ENCODE measurements at places on chromosomes 12 and 14. TPM values are rescaled to one million over a fixed set of nuclear protein-coding genes. Genes with fewer than 3 reads are reported as not detected.

Gene ADCY4
- total RNA-seq, result 57.5 TPM

Gene C1S
- 402 TPM for total RNA-seq

DNA sequence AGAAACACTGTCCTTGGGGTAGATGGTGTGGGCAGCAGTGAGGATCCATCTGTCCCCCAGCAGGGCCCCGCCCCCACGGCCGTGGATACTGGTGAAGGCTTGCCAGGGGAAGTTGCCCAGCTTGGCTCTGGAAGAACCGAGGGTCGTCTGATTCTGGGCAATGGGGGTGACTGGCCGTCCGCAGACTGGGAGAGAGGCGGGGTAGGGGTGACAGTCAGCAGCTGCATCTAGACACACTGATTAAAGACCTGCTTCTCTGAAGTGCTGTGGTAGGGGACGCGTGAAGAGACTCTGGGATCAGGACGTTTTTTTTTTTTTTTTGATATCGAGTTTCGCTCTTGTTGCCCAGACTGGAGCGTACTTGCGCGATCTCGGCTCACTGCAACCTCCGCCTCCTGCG is 4.7 kb upstream of the C1R start:
- no peak overlapping the region for H3K4me3 ChIP-seq
- H3K36me3 ChIP-seq, result no peaks in the 10 kb centered on the region
- peak; percentile 61 for DNase-seq

GRCh38 chr12:20489645-20490044 is 121.3 kb downstream of the PDE3A start:
- no peak overlapping the region for H3K4me3 ChIP-seq
- H3K4me1 ChIP-seq, result no peaks in the 10 kb centered on the region
- H3K27me3 ChIP-seq, result no peaks in the 10 kb centered on the region
- H3K27ac ChIP-seq, result no peak overlapping the region

GRCh38 chr12:29883525-29883924 is 99.8 kb upstream of the TMTC1 start:
- H3K4me1 ChIP-seq, result no peaks in the 10 kb centered on the region
- no peak overlapping the region for H3K27ac ChIP-seq
- H3K4me3 ChIP-seq, result no peak overlapping the region
- H3K27me3 ChIP-seq, result no peaks in the 10 kb centered on the region

- H3K27ac ChIP-seq, result no peak overlapping the region
- H3K4me3 ChIP-seq, result no peak overlapping the region
- H3K36me3 ChIP-seq, result no peaks in the 10 kb centered on the region
- no peak for DNase-seq
Measured at GRCh38 chr14:106347291-106347778, 821.0 kb downstream of the TMEM121 start.

DNA sequence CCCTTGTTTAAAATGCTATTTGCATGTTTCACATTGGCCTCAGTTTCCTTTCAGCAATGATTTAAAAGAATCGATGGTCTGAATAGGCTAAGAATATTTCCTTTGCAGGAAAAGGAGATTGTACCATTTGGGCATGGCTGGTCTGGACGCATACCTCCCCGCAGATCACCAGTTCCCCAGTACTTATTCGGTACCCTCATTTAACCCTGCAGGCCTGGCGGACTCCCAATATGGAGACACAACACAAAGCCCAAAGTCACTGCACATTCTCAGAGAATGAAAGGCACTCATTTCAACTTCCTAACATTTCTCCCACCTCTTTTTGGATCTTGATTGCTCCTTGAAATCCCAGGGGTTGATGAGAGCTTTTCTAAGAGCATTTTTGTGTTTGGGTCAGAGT is 152.9 kb downstream of the GCH1 start:
- H3K36me3 ChIP-seq, result no peaks in the 10 kb centered on the region
- no peaks in the 10 kb centered on the region for H3K4me1 ChIP-seq
- no peak overlapping the region for H3K27ac ChIP-seq
- DNase-seq, result no peak
- no peaks in the 10 kb centered on the region for H3K27me3 ChIP-seq

DNA sequence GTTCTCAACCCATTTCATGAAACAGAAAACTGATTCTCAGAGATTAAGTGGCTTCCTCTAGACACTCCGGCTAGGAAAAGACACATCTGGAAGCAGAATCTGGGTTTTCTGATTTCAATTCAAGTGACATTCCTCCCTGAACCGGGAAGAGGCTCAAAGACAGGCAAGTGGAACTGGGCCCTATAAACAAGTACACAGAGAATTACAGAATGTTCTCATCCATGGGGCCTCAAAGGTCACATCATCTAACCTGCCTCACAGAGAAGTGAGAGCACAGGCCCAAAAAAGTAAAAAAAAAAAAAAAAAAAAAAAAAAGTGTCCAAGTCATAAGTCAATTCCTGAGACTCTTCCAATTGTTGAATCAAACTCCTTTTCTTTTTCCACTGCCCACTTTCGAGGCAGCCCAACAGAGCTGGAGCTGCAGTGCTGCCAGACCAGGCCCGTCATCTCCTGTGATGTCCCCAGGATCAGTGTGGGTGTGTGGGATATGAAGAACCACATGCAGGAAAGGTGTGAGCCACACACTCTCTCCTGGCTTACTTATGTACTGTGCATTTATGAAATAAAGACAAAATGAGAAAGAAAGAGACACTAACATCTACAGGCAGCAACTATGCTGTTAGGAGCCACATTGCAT is 2.8 kb upstream of the KRT1 start:
- no peak overlapping the region for H3K27ac ChIP-seq
- no peaks in the 10 kb centered on the region for H3K4me1 ChIP-seq
- no peak for DNase-seq
- no peak overlapping the region for H3K4me3 ChIP-seq
- H3K27me3 ChIP-seq, result no peaks in the 10 kb centered on the region

GRCh38 chr14:50410071-50410470 is 13.4 kb upstream of the CDKL1 start:
- no peak for DNase-seq
- no peaks in the 10 kb centered on the region for H3K4me1 ChIP-seq
- no peak overlapping the region for H3K27ac ChIP-seq

GRCh38 chr12:84375449-84376170 is 537.0 kb downstream of the SLC6A15 start:
- H3K36me3 ChIP-seq, result no peaks in the 10 kb centered on the region
- H3K4me1 ChIP-seq, result no peaks in the 10 kb centered on the region
- H3K27me3 ChIP-seq, result no peaks in the 10 kb centered on the region
- H3K27ac ChIP-seq, result no peak overlapping the region
- no peak for DNase-seq
- no peak overlapping the region for H3K4me3 ChIP-seq

GRCh38 chr12:48030173-48030650 is 25.9 kb upstream of the COL2A1 start:
- H3K4me1 ChIP-seq, result no peaks in the 10 kb centered on the region
- H3K27me3 ChIP-seq, result no peaks in the 10 kb centered on the region
- H3K27ac ChIP-seq, result no peak overlapping the region
- no peaks in the 10 kb centered on the region for H3K36me3 ChIP-seq

GRCh38 chr12:95629392-95629791 is 78.1 kb upstream of the USP44 start:
- no peaks in the 10 kb centered on the region for H3K36me3 ChIP-seq
- no peak overlapping the region for H3K4me3 ChIP-seq
- no peaks in the 10 kb centered on the region for H3K4me1 ChIP-seq
- H3K27me3 ChIP-seq, result no peaks in the 10 kb centered on the region
- no peak for DNase-seq
- H3K27ac ChIP-seq, result peak overlapping the region; percentile 23

DNA sequence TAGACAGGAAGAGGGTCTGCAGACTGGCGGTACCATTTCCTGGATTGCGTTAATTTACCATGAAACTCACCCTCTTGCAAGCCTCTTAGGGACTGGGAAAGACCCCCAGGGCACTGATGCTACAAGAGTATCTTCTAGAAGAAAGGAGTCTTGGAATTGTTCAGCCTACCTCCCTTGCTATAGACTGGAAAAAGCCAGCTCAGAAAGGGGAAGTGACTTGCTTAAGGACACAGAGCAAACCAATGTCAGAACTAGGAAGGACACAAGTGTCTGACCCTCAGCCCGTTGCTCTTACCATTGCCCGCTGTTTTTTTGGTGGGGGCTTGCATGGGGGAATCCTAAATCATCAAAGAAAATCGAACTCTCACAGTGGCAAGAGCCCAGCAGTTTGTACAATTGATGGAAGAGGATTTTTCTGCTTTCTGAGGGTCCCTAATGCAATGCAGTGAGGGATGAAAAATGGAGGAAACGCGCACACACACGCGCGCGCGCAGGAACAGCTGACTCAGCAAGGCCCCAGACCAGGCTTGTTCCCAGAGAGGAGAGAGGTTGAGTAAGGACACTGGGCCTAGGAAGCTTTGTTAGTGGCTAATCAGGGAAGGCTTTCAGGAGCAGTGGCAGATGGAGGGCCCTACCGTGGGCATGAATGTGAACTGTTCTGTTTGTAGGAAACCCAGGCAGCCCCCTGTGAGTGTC is 50.9 kb downstream of the RIN3 start:
- DNase-seq, result no peak
- H3K27ac ChIP-seq, result no peak overlapping the region
- H3K4me1 ChIP-seq, result no peaks in the 10 kb centered on the region
- H3K4me3 ChIP-seq, result no peak overlapping the region

- no peak overlapping the region for H3K4me3 ChIP-seq
- H3K27ac ChIP-seq, result no peak overlapping the region
Measured at GRCh38 chr14:88352698-88353097, 29.6 kb upstream of the KCNK10 start.

GRCh38 chr12:105352940-105353635 is 22.6 kb downstream of the C12orf75 start:
- no peak for DNase-seq
- H3K27ac ChIP-seq, result no peak overlapping the region
- H3K36me3 ChIP-seq, result no peaks in the 10 kb centered on the region
- H3K4me3 ChIP-seq, result no peak overlapping the region
- no peaks in the 10 kb centered on the region for H3K27me3 ChIP-seq

- H3K27me3 ChIP-seq, result no peaks in the 10 kb centered on the region
- H3K27ac ChIP-seq, result no peak overlapping the region
- H3K36me3 ChIP-seq, result no peaks in the 10 kb centered on the region
- no peak overlapping the region for H3K4me3 ChIP-seq
- no peak for DNase-seq
Measured at GRCh38 chr12:79143803-79144202, 279.2 kb downstream of the SYT1 start.

DNA sequence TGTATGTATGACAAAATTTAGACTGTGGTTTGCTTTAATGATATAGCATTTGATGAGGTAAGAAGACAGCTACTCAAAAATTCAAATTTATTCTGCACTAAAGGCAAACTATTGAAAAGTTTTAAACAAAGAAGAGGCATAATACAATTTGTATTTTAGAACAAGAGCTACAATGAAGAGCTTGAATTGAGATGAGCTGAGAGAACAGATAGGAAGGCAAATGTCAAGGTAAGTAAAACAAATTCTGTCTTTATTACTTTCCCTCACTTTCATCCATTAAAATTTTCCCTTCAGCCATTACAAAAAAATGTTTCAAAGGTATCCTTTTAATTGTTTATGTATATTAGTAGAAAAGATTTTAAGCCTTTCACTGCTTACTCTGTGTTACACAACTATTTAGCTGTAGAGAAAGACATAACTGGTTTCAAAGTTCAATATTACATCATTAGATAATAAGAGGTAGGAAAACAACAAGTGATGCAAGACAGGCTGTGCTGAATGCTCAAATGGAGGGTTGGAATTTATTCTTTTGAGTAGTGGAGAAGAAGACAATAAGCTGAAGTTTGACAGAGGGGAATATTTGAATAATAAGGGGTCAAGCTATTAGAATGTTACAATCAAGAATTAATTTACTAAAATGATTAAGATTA is 1334.1 kb downstream of the FSCB start:
- no peak overlapping the region for H3K27ac ChIP-seq
- DNase-seq, result no peak
- H3K4me3 ChIP-seq, result no peak overlapping the region
- no peaks in the 10 kb centered on the region for H3K36me3 ChIP-seq
- H3K27me3 ChIP-seq, result no peaks in the 10 kb centered on the region

- no peaks in the 10 kb centered on the region for H3K4me1 ChIP-seq
- DNase-seq, result peak; percentile 99
- peaks cover 3% of the 10 kb centered on the region for H3K36me3 ChIP-seq
- peak within 1 kb of the TSS; percentile 100 for H3K27ac ChIP-seq
- peak within 1 kb of the TSS; percentile 99 for H3K4me3 ChIP-seq
Measured at GRCh38 chr14:68792979-68793733, at the start of gene ZFP36L1. TSS of gene ZFP36L1 (minus strand) at chr14:68793067. CDS start at chr14:68792938, 129 bp downstream.

DNA sequence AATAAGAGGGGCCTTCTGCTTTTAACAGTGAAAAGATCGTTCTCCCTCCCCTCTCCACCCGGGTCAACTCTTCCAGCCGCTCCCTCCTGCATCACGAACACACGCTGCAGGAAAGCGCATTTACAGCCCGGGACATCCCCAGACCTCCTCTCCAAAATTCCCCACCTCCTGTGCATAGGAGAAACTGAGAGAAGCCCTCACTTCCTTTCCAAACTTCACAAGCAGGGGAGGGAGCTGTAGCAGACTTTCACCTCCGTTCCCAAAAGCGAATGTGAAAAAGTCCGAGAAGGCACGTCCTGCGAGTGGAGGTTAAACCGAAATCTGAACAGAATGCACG is 513 bp downstream of the BCAT1 start:
- H3K4me1 ChIP-seq, result peaks cover 3% of the 10 kb centered on the region
- H3K27me3 ChIP-seq, result no peaks in the 10 kb centered on the region
- no peaks in the 10 kb centered on the region for H3K36me3 ChIP-seq
- peak overlapping the region; percentile 94 for H3K4me3 ChIP-seq
- DNase-seq, result no peak

DNA sequence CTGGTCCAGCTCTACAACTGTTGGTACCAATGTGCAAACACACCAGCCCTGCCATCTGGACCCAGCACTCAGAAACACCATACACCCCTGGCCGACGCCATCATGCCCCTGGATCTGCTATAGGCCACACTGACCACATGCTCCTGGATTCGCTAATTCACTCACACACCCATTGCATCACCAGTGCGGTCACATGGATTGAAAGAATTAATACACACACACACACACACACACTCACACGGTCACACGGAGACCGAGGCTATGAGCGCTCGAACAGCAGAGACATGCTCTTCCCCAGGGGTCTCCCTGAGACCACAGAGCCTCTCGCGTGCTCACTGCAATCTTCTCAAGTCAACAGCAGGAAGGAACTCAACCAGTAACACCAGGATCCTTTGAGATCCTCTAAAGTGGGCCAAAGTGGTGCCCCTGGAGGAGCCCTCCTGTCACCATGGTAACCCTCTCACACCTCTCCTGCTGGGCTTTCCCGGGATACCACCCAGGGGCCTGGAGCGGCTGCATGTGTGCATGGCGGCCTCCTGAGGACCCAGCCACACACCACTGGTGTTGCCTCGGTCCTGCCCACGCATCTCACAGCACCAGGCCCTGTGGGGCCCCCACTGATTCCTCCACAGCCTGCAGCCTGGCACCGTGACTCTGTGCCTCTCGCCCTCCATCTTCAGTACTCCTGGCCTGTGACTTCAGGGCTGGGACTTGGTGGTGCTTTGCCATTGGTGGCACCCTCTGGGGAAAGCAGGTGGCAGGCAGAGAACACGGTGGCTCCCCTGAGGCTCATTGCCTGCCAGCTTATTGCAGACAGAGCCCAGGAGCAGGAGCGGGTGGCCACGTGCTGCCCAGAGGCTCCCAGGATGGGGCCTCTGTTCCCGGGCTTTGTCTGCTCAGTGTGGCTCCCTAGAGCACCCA is 15.1 kb downstream of the LRTM2 start:
- no peaks in the 10 kb centered on the region for H3K4me1 ChIP-seq
- H3K36me3 ChIP-seq, result no peaks in the 10 kb centered on the region
- no peak overlapping the region for H3K27ac ChIP-seq
- no peaks in the 10 kb centered on the region for H3K27me3 ChIP-seq
